ENCODE measurements at places on chromosomes 1 and 21.

GRCh38 chr1:118306851-118307250 lies 121.8 kb upstream of the SPAG17 start:
- DNase-seq, result no peak

DNA sequence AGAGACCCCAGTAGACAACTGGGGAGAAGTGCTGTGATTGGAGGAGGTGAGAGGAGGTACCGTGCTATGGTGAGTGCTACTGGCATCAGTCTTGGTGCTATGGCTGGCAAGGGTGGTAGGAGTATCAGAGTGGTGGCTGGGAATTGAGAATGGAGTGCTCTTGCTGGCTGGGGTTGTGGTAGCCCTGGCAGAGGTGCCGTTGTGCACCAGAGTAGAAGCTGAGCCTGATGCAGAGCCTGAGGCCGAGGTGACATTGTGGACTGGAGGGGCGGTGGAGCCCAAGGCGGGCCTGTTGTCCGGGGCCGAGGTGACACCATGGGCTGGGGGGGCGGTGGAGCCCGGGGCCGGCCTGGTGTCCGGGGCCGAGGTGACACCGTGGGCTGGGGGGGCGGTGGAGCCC lies 14.6 kb downstream of the TRIM46 start:
- no peak for DNase-seq

GRCh38 chr1:18100491-18101063 lies 7.0 kb upstream of the IGSF21 start:
- DNase-seq, result no peak

GRCh38 chr1:15483971-15484370 lies 8.1 kb downstream of the CELA2B start:
- no peak for DNase-seq

GRCh38 chr21:23858878-23859277 lies 1748.4 kb downstream of the MRPL39 start:
- DNase-seq, result no peak

DNA sequence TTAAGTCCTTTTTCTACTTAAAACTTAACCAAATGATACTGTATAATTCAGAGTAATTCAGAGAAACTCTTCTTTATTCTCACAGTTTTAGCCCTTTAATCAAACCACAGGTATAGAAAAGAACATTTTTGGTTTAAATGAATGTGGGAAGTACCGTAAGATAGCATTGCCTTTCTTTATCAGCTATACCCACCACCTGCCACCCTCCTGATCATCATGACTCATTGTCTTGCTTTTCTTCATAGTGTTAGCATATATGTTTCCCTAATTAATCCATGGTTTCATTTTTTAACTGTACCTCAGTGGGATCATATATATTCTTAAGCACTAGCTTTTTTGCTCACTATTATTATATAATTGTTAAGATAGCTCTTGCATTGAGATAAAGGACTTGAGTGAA lies 27.5 kb upstream of the ANGPTL1 start:
- DNase-seq, result no peak

GRCh38 chr1:156154317-156154749 lies 948 bp downstream of the SEMA4A start:
- DNase-seq, result peak; percentile 80

- DNase-seq, result no peak
Measured at GRCh38 chr1:203995228-203995627, 77.7 kb upstream of the SOX13 start.

DNA sequence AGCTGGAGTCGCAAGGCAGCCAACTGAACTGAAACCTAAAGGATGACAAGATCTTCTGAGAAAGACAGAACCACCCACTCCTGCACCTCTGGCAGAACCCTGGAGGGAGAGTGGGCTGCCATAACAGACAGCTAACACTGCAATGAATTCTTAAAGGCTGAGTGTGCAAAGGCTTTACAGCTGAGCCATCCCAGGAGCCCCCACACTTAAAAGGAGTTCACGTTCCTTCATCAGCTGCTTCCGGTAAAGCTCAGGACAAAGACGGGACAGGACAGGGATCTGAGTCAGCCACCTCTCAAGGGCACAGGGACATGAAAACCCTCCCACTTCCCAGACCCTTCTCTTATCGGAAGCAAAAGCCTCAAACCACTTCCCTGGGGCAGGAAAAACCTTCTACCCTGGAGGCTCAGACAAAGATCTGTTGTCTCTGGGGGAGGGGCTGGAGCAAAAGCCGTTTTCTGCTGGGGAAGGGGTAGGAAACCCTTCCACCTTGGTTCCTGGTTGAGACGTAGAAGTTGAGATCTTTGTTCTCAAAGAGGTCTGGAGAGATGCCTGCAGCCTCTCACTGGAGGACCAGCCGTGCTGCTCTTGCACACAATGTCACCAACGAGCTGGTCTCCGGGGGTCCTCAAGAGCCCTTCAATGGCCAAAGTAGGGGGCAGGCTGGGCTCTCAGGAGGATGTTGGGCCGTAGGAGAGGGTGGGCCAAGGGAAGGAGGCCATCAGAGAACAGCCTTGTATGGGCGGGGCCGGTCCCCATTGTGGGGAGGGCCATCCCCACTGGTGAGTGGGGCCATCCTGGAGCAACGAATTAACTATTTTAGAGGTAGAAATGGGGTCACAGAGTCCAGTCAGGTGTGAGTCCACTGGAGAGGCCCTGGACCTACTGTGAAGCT lies 452.4 kb downstream of the PTPRU start:
- DNase-seq, result peak; percentile 55

DNA sequence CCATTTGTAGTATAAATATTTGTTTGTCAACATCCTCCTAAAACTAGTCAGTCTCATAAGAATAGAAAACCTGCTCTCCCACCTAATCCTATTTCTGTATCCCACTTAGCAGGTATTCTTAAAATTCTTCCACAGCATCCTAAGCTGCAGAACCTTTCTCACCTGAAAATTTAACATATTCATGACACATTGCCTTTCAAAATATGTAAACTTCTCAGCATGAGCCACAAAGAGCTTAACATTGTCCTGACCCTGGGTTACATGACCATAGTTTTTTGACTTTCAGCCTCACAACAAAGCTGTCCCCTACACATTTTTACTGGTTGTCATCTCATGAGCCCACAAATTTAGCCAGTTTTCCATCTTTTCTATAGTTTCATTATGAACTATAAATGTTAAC lies 712.1 kb downstream of the LTN1 start:
- no peak for DNase-seq

DNA sequence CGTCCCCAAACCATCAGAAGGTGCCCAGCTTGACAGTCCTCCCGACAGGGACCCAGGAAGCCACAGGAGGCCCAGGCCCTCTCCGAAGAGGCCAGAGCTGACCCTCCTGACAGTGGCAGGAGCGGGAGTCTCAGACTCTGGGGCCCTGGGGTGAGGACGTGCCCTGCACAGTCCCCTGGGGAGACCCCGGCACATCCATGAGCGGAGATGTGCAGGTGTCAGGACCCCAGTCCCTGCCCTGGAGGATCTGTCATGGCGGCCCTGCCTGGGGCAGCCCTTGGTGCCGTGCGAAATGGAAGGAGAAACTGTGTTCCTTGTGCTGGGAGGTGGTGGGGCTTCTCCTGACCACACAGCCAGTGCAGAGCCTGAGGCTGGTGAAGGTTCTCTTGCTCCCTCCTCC lies 55.8 kb downstream of the OBSCN start:
- DNase-seq, result no peak

DNA sequence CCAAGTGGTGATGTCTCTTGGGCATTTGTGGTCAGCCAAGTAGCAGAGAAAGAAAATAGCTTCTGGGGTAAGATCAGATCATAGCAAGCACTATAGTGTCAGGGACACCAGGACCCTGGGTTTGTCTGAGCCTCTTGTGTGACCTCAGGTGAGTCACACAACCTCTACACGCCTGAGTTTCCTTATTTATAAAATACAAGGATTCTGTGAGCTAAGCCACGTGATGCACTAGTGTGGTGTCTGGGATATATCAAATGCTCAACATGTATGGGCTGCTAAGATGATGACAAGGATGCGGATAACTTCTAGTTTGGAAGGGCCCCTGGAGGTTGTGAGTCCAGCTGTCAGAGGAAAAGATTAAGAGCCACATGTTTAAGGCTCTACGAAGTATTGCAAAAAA lies 24.5 kb upstream of the ZNF436 start:
- no peak for DNase-seq
